ENCODE measurements at places on chromosomes 7 and 10. TPM values are rescaled to one million over a fixed set of nuclear protein-coding genes. Genes with fewer than 3 reads are reported as not detected.

DNA sequence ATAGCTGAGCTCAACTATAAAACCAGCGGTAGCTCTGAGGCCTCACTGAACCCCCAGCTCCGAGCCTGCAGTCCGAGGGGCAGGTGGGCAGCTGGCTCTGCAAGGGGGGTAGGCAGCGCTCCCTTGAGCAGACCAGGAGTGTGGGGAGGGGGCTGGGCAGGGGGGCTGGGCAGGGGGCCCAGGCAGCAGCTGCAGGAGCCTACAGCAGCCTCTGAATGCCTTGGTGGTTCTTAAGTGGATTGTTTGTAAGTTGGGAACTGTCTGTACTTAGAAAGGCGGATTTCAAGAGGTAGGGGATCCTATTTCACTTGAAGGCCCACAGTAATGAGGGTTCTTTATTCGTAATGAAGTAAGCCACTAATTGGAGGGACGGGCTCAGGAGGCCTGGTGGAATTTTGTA lies 72.3 kb downstream of the ICA1 start:
- H3K4me3 ChIP-seq, result no peak overlapping the region
- H3K27ac ChIP-seq, result no peak overlapping the region

DNA sequence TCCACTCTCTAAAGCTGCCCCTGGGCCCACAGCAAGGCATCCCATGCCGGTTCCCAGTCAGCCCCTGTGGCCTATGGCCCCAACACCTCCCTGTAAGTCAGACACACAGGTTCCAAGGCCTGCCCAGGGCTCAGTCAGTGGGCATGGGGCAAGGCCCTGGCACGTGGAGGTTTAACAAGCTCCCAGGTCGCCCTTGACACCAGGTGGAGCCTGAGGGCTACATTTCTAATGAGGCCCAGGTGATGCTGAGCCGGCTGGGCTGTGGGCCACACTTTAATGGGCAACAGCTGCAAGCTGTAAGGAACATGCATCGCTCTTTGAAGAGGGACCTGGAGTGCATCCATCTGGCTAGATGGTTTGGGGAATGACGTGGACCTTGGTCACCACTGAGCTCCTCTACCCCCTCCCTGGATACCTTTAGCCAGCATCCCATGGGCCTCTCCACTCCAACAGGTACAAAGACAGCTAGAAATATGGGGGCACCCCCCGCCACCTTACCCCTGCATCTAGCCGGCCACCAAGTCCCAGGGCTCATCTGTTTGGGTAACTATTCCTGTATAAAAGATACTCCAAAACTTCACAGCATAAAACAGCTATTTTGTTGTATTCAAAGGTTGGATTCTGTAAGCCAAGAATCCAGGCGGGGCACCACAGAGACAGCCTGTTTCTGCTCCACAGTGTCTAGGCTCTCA lies 122.5 kb downstream of the OAT start:
- no peaks in the 10 kb centered on the region for H3K36me3 ChIP-seq
- peaks cover 5% of the 10 kb centered on the region for H3K4me1 ChIP-seq
- H3K27me3 ChIP-seq, result no peaks in the 10 kb centered on the region
- no peak overlapping the region for H3K27ac ChIP-seq

DNA sequence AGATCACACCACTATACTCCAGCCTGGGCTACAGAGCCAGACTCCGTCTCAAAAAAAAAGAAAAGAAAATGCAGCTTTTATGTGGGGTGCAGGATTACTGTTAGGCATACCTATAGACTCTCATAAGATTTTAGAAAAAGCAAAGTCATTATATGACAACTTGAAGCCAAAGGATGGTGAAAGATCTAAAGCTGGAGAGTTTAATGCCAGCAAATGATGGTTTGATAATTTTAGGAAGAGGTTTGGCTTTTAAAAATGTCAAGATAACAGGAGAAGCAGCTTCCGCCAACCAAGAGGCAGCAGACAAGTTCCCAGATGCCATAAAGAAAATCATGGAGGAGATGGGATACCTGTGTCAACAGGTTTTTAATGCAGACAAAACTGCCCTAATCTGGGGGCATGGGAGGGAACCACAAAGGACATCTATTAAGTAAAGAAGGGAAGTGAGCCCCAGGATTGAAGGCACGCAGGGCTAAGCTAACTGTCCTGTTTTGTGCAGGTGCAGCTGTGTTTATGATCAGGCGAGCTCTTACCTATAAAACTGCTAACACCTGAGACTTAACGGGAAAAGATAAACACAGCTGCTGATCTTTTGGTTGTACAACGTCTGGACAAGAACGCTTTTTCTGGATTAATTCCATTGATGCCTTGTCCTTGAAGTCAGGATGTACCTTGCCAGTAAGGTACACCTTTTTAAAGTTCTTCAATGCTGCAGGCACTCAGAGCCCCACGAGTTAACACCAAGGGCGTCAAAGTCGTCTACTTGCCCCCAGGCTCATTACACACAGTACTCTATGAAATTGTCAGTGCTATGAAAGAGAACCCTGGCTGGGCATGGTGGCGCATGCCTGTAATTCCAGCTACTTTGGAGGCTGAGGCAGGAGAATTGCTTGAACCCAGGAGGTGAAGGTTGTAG lies 10.5 kb upstream of the ANKRD61 start:
- H3K36me3 ChIP-seq, result peaks cover 70% of the 10 kb centered on the region
- no peaks in the 10 kb centered on the region for H3K27me3 ChIP-seq
- H3K27ac ChIP-seq, result no peak overlapping the region
- DNase-seq, result no peak

GPR146 gene
- total RNA-seq, result 5.1 TPM
